Activated naive CD4-positive, alpha-beta T cell treated with anti-CD3 and anti-CD28 coated beads, Interleukin-2, amount 50 U/mL, for 72 hours (primary cell): ENCODE measurements at places on chromosomes 2 and 18. TPM values are rescaled to one million over a fixed set of nuclear protein-coding genes. Genes with fewer than 3 reads are reported as not detected.

DNA sequence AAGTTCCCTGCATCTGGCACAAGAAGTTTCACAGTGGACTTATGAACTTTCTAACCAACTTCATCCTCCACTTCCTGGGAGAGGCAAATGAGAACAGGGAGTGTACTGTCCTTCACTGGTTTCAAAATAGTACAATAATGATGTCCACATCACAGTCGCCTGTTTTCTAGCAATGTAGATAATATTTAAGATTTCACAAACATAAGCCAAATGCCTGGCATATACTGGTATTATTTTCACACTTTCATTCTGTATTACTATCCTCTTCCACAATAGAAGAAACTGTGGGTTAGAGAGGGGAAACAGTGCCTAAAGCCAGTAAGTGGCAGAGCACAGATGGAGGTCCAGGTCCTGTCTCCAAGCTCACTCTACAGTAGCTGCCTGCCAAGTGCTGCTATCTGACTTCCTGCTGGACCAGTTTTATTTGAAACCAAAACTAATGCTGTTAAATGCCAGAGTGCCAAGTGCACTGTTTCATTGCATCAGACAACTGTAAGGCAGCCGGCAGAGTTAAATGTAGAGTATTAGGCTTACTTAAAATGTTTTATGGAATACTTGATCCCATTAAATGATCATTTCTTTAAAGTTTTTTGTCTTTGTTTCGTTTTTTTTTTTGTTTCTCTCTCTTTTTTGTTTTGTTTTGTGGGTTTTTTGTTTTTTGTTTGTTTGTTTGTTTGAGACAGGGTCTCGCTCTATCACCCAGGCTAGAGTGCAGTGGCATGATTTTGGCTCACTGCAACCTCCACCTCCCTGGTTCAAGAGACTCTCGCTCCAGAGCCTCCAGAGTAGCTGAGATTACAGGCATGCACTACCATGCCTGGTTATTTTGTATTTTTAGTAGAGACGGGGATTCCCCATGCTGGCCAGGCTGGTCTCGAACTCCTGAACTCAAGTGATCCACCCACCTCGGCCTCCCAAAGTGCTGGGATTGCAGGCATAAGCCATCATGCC is 15.1 kb downstream of the COBLL1 start:
- no peak for DNase-seq

TUBA4B gene
- not detected for total RNA-seq

OTOF gene
- 2.7 TPM for total RNA-seq

GRCh38 chr18:48947092-48947491 is 3.7 kb downstream of the SMAD7 start:
- no peak for DNase-seq
